ENCODE measurements at places on chromosomes 11 and 22. TPM values are rescaled to one million over a fixed set of nuclear protein-coding genes. Genes with fewer than 3 reads are reported as not detected.

- no peak for DNase-seq
These were observed 782 bp downstream of the TMEM109 start for GRCh38 chr11:60914633-60915247.

- no peak for DNase-seq
These were observed 23.7 kb upstream of the MICAL3 start for GRCh38 chr22:18048041-18048440.

DNA sequence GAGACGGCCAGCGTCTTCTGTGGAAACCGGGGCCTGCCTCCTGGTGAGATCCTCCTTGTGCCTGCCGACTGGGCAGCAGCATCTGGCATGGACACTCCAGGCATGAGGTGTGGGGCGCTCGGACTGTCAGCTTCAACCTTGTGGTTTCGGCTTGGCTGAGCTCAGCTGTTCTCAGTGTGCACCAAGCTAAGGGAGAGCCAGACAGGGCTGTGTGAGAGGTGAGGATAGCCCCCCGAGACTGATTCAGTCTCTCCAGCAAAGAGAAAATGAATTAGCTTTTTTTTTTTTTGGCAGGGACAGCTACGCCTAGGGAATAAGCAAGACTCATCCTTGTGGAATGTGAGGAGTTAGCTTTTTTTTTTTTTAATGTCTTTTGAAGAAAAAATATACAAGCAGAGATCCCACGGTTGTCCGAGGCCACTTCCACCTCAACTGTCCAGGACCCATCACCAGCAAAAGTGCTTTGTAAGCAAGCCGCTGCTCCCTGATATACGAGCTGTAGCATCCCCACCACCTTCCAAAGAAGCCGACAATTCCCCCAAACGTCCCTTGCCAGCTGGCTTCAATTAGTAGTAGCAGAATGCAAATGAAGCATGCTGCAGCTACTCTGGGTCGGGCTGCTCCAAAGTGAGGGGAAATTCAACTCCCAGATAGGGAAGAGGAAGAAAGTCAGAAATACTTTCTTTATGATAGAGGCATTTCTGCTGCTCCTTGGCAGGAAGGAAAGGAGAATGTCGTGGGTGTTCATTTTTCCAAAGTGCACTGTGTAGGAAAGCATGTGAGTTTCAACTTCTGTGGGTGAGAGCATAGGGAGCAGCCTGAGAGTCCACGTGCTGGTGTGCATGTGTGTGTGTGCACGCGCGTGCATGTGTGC is 9.7 kb upstream of the THY1 start:
- no peak for DNase-seq

DNA sequence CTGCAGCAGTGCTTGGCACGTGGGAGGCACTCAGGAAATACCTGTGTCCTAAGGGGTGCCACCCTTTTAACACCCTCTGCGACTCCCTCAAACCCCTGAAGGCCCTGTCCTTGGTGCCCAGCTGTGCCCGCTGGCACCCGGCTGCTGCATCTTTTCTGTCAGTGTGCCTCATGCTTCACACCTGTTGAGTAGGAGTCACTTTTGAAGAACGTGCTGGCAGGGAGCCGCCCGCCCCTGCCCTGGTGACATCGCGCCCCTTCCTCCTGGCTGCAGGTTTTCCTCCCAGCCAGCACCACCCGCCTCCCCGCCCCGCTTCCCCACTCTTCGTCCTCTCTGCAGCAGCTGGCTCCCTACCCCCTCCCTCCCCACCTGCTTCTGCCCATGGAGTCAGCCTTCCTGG is 17.8 kb downstream of the FRMD8 start:
- no peak for DNase-seq

DNA sequence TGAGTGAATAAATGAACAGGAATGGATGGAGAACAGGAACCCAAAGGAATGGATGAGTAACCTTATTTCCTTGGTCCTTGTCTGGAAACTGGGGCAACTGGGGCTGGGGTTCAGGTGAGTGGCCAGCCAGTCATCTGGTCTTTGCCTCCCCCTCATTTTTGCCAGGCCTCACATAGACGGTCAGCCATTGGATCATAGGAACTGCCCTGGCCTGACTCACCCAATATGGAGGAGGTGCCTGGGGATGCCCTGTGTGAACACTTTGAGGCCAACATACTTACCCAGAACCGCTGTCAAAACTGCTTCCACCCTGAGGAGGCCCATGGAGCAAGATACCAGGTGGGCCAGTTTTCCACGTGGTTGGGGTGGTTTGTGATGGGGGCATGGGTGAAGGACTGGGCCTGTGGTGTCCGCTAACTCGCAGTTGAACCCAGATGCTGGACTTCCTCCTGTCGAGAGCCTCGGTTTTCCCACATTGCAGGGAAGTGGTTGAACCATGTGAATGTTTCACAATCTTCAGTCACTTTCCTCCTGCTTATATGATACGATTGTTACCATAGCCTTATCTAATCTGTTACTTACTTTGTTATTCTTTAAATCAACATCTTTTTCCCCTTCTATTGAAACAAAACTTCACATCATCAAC is 4.4 kb downstream of the TRIOBP start:
- DNase-seq, result no peak

Gene DGCR6
- polyA plus RNA-seq, result 12.2 TPM

Gene KRTAP5-2
- not detected for polyA plus RNA-seq

All from left renal cortex interstitium (tissue), 4 donors.